Kasumi-1 (cell line): ENCODE measurements at places on chromosomes 5 and 9.
A peak's percentile ranks its signal among the peaks of the same experiment; 100 is the strongest.

- DNase-seq: no peak
Measured at GRCh38 chr9:73402081-73403028, 250.7 kb downstream of the ANXA1 start.

GRCh38 chr5:100901821-100902341 lies 1.2 kb downstream of the ST8SIA4 start:
- DNase-seq: peak; percentile 95

DNA sequence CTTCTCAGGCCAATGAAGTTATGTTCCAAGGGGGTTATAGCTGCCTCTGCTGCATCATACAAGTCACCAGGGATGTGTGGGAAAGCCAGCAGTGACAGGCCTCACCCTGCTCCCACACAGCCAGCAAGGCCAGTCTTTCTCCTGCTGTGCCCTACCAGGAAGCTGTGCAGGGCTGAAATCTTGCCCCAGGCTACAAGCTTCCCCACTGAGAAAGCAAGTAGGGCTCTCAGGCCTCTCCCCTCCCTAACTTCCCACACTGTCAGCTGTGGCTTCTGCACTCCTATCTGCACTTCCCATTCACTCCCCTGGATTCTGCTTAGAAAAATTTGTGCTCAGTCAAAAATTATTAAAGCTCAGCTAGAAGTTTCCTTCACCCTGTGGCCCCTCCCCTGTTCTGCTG lies 611.2 kb upstream of the ZNF608 start:
- DNase-seq: peak; percentile 28

DNA sequence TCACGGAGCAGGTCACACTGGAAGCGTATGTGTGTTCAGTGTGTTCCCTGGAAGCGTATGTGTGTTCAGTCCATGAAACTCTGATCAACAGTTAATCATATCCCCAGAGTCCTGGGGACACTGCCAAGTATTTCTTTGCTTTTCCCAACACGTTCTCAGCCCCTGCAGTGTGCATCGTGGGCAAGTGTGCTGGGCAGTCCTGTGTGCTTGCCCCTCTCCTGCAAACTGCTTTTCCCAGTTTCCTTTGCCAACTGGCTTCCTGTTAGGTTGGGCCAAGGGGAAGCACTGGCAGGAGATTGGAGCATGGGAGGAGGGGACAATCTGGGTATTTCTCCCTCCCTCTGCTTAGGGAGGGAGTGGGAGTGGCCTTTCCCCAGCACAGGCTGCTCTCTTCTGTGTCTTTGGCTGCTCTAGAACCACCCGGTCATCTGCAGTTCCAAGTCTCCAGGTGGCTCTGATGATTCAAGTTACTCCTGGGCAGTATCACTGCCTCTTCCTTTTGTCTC lies 36.8 kb upstream of the NEK6 start:
- peak; percentile 17 for DNase-seq

- DNase-seq: no peak
Measured at GRCh38 chr5:6736524-6737042, 23.4 kb downstream of the TENT4A start.
